NCI-H2171 (cell line): ENCODE measurements at places on chromosomes 16 and 17.

DNA sequence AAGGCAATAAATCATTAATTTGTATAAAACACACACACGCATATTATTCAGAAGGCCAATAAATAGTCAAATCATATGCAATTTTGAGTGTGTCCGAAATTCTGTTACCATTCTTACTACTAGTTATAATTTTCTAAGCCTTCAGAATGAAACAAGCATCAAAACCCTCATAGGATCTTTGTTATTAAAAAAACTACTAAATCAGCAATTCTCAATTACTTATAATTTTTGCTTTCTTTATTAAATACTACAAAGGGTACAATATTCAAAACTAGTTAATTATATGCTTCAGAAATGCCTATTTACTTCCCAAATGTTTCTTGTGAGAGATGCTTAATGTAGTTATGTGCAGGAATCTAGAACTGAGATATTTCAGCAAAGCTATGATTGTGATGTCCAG is 413.1 kb upstream of the KIF2B start:
- no peak for DNase-seq

DNA sequence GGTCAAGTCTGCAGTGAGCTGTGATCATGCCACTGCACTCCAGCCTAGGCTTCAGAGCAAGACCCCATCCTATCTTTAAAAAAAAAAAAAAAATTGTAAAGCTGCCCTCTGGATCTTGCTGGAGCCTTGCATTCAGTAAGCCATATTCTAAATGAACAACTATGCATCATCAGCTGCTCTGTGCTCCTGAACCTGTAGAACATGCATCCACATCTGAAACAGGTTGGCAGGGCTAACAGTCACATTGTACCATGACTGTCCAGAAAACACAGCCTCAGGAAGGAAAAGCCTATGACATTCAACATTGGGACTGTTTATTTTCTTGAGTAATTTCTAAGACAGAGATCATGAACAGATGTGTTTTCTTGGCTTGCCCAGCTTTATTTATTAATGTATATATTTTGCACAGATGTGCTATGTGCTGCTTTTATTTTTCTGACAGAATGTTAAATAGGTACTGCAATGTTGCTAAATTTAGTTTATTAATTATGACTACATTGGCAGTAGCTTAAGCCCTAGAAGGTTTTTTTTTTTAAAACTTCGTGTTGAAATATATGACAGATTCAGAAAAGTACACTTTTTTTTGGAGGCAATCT is 19.8 kb downstream of the ACSF2 start:
- DNase-seq, result no peak

GRCh38 chr16:28543072-28543471 is 4.3 kb upstream of the NUPR1 start:
- DNase-seq, result no peak

DNA sequence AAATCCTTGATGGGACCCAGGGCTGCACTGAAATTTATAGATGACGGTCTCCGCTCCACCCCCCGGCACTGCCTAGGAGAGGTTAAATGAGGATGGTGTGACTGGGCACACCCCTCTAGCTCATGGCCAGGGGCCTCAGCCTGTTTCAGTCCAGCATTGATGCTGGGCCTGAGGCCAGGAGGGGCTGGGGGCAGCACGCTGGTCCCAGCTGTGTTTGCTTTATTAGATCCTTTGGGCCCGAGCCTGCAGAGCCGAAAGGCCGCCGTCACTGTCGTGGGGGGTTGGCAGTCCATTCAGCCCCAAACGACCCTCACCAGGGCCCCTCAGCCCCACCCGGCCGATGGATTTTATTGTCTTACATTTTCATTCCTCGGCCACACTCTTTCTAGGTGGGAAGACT is 10.8 kb upstream of the DOK4 start:
- DNase-seq, result no peak

DNA sequence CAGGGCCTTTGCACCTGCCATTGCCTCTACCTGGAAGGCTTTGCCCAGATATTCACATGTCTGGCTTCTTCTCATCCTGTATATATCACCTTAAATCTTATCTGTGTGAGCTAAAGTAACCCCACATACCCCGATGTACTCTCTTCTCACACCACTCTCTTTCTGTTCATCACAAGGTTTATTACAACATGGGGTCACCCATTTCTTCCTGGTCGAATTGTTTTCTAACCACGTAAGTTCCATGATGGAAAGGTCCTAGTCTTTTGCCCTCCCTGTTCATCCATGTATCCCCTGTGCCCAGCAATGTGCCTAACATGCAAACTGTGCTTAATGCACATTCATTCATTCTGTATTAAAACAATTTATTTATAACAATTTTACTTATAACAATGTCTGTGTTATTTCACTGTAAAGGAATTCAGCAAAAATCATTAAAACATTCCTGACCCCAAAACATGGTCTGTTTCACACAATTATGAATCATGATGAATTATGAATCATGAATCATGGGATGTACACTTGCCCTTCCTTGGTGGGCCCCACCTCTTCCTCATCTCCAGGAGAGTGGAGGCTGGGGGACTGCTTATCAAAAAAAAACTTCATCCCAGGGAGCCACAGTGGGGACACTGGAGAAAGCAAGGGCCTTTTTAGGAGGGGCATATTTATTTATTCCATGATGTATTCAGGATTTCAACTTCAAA is 336.4 kb downstream of the GRIN2A start:
- DNase-seq, result no peak

DNA sequence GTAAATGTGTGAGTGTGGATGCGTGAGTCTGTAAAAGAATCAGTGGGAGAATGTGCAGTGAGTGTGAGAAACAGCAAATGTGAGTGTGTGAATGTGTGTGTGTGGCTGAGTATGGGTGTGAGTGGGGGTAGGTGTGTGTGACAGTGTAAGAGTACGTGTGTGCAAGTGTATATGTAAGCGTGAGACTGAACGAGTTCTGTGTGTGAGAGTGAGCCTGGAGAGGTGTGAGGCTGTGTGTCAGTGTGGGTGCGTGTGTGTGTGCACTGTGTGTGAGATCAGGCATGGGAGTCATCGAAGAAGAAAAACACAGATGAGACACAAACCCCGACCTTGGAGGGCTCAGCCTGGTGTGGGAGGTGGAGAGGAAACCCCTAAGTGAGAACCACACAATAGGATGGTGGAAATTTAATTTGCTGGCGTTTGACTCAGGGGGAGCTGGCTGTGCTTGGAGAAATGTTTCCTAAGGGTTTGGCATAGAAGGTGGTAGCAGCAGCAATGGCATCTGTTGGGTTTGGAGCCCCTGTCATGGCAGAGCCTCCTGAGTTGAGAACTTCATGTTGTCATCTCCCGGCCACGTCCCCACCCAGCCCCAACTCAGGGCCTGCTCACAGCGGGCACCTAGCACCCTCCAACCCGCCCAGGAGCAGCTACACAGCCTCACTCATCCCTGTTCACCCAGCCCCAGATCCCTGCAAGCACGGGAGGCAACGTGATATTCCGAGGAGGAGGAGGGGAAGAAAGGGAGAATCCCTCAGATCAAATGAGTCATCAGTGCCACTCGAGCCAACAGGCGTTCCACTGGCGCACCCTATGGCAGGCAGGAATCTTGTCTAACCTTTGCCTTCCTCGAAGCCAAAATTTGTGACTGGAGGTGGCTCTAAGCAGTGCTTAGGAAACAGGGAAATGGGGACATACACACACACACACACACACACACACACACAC is 14.3 kb upstream of the NUBP1 start:
- peak; percentile 83 for DNase-seq

DNA sequence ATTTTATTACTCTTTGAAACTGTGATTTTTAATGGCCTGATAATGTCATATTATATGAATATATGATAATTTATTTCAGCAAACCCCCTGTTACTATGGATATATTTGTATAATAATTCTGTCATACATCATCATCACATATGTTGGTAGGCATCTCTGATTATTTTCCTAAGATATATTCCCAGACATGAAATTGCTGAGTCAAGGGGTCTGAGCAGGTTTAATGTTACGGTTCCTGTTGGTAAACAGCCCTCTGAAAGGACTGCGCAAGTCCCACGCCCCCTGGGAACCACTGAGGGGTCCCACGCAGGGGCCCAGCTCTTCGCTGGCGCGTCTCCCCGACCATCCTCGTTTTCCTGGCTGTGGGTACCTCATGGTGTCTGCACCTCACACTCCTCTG is 24.2 kb downstream of the SLC13A5 start:
- DNase-seq, result no peak

DNA sequence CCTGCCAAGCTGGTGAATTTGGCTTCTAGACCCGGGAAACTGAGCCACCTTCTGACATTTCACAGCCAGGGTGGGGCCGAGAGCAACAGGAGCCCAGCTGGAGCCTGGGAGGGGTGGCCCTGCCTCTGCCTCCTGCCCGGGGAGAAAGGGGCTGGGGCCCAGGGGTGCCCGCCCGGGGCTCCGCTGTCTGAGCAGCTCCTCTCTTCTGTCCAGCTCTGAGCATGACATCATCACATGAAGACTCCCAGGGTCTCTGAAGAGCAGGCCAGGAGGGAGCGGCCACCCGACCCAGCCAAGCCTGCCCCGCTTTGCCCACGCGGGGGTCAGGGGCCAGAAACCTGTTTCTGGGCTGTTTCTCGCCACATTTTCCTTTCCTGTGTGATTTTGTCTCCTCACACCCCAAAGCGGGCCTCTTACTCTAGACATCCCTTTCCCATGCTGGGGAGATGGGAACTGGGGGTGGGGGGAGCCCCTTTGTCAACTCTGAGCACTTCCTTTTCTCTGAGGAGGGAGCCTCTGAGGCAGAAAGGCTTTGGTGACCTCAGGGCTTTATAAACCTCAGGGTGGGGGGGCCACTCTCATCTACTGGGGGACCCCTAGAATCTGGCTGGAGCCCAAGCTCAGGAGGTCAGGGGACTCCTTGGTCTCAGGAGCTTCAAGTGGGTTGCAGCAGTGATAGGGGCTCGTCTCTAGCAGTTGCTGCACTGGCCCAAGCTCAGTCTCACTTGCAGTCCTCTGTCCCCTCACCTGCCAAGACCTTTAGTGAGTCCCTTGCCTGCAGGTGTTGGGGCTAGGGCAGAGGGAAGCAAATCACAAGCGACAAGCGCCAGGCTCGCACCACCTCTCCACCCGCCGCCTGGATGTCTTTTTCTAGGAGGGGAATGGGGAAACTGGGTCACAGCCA is 7.6 kb downstream of the UBALD2 start:
- DNase-seq, result no peak

DNA sequence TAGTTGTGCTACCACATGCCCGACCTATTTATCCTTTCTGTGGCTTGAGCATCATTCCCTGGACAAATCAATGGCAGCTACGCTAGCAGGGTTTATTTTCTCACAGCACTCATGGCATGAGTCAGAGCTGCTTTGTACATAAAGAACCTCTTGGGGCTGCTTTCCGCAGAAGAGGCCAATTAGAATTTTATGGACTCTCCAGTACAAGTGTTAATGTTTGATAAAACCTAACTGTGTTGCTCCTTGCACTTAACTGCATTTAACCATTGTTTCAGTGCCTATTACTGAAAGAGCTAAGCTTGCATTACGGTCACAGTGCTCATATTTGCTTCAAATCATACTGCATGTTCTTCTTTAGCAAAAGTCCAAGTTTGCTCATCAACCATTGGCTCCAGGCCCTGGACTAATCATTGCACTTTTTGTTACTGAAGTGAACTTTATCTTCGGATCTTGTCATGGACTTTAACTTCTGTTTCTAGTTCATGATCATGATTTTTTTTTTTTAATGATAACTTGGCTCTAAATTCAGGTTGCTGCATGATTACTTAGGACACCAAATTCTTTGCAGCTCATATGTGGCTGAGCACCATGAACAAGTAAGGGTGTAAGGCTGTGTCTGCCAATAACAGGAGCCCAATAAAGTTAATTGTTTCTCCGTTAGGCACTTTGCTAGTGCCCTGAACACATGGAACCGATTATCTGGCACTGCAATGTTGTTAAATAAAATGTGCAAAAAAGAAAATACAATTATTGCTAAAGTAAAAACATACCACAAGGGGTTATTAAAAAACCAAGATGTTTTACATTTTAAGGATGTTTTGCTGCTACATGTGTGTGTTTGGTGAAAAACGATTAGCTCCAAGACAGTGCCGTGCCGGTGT is 492.2 kb downstream of the KCNJ2 start:
- DNase-seq, result no peak

DNA sequence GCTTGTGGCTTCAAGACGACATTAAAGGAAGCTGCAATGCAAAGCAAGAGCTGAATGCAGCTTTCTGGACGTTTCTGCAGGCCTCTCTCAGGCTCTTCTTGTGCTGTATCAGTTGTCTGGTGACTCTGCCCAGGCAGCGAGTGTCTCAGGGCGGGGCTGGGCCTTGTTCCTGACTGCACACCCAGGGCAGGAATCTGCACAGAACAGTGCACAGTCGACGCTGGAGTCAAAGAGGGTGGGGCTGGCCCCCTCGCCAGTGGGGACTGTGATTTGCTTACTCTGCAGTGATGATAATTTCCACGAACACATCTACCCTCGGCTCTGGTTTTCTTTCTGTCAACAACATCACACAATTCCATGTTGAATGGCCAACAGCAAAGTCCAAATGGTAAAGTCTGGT is 60.7 kb downstream of the IRF8 start:
- DNase-seq, result no peak
